ENCODE measurements at places on chromosomes 11 and 22. TPM values are rescaled to one million over a fixed set of nuclear protein-coding genes. Genes with fewer than 3 reads are reported as not detected.

- DNase-seq: no peak
These were observed 107.1 kb downstream of the GAB2 start for GRCh38 chr11:78310500-78310909.

The LMNTD2 gene
- 3.3 TPM for total RNA-seq

GRCh38 chr22:45645526-45646414, 25.9 kb upstream of the ATXN10 start:
- DNase-seq: no peak

DNA sequence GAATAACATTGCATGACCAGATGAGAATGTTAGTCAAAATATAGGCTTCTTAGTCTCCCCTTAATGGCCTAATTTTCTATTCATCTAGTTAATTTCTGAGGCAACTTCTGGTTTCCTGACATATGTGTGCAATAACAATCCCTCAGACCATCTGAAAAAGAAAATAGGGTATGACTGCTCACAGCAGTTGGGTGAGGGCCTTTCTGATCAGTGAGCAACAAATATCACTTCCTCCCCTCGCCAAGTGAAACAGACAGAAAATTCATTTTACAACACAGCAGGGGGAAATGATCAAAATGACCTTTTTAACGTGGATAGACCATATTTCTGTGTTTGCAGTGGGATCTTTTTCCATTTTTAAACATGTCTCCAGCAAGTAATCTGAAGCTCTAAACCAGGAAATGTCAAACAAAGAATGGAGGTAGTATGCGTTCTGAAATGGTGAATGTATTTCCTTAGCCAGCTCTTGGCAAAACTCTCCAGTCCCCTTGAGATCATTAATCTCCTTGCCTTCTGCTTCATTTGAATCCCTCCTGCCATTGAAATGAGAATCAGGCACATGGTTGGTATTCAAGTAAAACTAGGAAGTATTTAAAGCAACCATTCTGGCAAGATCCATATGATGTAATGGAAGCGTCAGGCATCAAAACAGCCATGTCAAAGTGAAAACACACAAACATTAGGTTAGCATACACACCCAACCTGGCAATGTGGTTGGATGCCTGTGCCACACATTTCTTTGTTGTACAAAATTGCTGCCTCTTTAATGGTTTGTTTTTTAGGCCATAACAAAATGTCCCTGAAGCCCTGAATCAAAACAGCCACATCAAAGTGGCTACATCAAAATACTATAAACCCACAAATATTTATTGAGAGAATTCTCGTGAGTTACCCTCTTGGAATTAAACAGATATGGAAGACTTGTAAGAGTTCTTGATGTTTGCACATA, 100.1 kb downstream of the SLC1A2 start:
- DNase-seq: peak; percentile 9

The PRG3 gene
- total RNA-seq: not detected

DNA sequence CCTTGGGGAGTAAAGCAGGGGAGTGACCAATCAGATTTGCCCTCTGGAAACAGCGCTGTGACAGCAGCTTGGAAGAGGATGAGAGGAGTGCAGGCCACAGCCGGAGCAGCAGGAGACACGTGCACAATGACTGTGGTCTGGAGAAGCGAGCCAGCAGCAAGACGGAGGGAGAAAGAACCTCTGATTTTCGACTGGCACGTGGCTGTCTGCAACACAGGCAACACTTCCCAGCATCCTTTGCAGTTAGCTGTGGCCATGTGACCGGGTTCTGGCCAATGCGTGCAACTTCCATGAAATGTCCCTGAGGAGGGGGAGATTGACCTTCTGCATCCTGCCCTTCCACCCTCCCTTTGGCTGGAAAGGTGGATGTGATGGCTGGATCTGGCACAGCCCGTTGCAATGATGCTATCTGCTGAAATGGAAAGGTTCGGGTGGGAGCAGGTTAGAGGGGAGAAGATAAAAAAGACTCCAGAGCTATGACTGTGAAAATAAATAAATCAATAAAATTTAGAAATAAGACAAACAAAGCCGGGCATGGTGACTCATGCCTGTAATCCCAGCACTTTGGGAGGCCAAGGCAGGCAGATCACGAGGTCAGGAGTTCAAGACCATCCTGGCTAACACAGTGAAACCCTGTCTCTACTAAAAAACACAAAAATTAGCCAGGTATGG, 15.6 kb downstream of the PLA2G6 start:
- DNase-seq: no peak

The ZNF214 gene
- 0.44 TPM for total RNA-seq

The SLC6A5 gene
- total RNA-seq: not detected

DNA sequence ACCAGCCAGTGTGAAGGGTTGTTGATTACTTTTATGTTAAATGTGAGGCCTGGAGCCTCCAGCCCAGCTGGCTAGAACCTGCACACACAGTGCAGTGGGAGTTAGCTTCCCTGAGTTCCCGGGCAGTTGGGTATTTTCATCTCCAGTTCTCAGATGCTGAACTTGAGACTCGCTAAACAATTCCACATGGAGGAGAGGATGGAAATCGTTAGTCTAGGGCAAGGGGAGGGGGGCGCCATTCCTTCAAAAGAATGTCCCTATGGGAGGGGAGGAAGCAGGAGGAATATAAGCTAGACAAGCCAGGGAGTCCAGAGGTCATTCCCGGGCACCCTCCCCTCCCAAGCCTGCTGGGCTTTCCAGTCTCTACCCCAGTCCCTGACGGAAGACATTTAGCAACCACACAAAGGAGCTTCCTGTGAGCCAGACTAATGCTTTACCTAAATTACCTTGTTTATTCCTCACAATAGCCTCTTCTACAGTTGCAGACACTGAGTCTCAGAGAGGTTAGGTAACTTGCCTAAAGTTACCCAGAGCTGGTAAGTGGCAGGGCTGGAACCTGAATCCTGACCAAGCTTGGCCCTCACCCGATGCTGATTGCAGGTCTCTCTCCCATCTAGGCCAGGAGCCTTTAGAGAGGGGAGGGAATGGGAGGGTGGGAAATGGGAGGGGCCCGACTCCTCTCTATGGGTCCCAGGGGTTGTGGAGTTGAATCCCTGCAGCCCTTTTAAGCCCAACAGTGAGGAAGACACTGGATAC, 1.9 kb upstream of the TSKU start:
- DNase-seq: no peak

- DNase-seq: no peak
These were observed 33.4 kb upstream of the LYVE1 start for GRCh38 chr11:10601837-10602236.

GRCh38 chr11:119795231-119795630, 66.2 kb upstream of the NECTIN1 start:
- no peak for DNase-seq

The RBMXL2 gene
- not detected for total RNA-seq

The SYCE3 gene
- total RNA-seq: 2.6 TPM

The TRIM44 gene
- 40.9 TPM for total RNA-seq

DNA sequence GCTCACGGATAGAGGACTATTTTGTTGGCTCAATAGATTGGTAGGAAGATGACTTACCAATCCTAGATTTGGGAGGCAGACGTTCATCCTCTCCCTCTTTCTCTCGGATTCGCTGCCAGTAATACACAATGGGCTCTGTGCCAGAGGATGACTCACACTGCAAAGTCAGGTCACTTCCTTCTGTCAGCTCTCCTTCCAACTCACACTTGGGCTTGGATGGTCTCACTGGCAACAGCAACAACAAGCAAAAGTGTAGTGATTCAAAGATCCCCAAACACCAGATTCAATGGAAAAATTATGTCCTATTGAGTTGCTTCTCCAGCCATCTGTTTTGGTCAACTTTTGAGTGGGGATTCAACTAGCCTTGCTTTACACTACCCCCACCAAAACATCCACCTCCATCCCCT, 21.7 kb upstream of the HSPA8 start:
- DNase-seq: peak; percentile 98

DNA sequence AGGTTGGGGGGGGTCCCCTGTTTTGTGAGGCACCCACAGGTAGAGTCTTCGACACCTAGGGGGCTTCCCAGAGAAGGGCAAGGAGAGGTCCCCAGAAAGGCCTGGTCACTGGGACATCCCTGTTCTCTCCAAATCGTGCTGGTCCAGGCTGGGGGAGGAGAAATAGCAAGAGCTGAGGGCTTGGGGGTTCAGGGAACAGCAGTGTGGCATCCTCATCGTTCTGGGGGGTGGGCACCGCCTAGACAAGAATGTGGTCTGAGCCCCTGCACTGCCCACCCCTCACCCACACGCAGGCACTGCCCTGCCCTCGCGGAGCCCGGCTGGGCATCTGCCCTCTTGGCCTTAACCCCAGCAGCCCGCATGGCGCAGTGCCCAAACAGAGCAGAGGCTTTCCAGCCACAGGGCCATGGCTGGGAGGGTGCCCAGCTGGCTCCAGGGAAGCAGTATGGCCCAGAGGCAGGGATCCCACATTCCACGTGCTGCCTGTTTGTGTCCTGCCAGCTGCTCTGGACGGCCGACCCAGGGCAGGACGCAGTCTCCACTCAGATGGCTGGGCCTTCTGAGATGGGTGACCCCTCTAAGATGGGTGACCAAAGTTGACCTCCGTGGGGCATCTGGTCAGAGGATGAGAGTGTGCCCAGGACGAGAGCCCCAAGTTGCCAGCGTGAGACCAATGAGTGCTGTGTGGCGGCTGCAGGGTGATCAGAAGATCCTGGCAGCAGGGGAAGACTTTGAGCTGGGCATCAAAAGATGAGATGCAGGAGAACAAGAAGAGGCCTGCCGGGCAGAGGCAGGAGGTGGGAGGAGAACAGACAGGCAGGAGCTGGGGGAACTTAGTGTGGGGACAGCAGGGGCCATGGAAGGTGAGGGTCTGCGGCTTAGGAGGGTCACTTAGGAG, 14.4 kb downstream of the SCARF2 start:
- no peak for DNase-seq

- no peak for DNase-seq
These were observed 96.5 kb upstream of the NCAM1 start for GRCh38 chr11:112864672-112865071.

The GATD1 gene
- total RNA-seq: 47.2 TPM
